Type B pancreatic cell (in vitro differentiated cells): ENCODE measurements at places on chromosomes 4 and X. TPM values are rescaled to one million over a fixed set of nuclear protein-coding genes. Genes with fewer than 3 reads are reported as not detected.

DNA sequence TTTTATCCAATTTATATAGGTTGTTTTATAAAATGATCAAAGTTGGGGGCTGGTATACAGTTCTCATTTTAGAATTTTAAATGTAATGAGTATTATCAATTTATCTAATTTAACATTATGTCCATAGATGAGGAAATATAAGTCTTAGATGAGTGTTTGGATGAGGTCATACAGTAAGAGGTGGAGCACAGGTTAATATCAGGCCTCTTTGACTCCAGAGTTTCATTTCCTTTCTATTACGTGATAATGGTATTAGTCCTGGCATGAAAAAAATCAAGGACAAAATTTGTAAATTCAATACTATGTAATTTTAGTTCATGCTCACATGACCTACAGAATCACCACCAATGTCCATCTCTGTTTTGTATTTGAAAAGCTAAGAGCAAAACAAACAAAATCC, 269.8 kb downstream of the FSTL5 start:
- no peak for DNase-seq

The ADH1C gene
- 9.9 and 21.8 TPM in 2 replicates for total RNA-seq

GRCh38 chr4:102501447-102501696, 213 bp downstream of the NFKB1 start:
- DNase-seq = no peak

DNA sequence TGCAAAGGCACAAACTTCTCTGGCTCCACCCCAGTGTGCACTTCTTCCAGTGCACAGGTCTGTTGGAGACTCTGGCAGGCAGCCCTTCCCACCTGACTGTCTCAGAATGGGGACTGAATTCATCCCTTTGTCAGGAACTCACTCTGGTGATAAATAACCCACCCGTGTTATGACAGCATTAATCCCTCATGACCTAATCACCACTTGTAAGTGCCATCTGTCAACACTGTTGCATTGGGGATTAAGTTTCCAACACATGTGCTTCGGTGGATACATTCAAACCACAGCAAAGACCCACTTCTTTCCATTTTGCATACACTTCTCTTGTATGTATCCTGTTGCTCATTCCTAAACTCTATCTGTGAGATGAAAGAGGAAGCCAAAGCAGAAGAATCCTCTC, 1002.9 kb upstream of the IGFBP7 start:
- DNase-seq = no peak

The F9 gene
- total RNA-seq = 0.24 and 0.36 TPM in 2 replicates

DNA sequence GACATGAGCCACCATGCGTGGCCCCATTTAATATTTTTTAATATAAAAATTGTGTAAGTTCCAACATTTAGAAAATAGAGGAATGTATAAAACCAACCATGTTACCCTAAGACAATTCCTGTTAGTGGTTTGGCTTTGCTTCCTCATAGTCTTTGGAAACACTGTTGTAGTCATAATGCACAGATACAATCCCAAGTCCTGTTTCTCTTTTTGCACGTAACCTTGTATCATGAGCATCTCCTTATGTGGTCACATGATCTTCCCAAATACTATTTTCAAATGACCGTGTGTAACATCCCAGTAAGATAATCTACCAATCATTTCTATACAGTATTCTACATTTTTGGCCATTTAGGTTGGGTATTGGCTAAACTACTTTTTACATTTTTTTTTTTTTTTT, 13.9 kb upstream of the RHOH start:
- DNase-seq = no peak

- DNase-seq = peak; percentile 62
Observed at GRCh38 chr4:8708401-8709021, 115.9 kb downstream of the CPZ start.

The IL13RA1 gene
- total RNA-seq = 21.6 and 27.5 TPM in 2 replicates

DNA sequence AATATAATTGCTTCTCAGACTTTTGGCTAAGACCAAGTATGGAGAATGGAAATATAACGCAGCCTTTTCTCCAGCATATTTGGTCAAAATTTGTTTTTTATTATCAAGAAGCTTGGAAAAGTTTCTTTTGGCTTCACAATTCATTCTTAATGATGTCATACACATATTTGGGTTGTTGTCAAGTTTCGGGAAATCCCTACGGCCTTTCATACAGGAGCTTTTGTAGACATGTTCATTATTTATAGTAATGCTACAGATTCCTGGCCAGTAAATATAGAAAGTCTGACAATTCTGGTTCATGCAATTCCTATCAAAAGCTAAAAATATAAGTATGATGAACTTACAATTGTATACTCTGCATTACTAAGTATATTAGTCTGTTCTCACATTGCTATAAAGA, 112.9 kb downstream of the IRF2 start:
- DNase-seq = no peak

- DNase-seq = no peak
Observed at GRCh38 chrX:153669174-153669890, 4.3 kb downstream of the PNCK start.

- DNase-seq = no peak
Observed at GRCh38 chrX:118627084-118627758, 100.2 kb upstream of the IL13RA1 start.

The AP1S2 gene
- total RNA-seq = 51.4 and 87.8 TPM in 2 replicates

The TMPRSS11D gene
- not detected in 2 replicates for total RNA-seq

GRCh38 chr4:114383067-114383466, 215.5 kb upstream of the UGT8 start:
- DNase-seq = no peak

DNA sequence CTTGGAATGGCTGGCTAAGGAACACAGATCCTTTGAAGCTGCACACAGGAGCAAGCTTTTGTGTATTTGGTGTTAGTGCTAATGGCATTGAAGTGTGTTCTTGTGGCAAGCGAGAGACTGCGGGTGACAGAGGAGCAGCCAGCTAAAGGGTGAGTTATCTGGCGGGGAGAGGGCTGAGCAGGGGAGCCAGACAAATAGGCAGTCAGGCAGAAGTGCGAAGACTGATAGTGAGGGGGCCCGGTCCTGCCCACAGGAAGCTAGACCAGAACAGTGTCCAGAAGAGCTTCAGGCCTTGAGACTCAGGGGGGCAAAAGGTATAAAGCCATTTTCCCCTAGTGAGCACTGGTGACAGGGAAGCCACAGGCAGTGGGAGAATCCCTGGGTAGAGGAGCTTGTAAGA, 49.6 kb upstream of the MAMLD1 start:
- no peak for DNase-seq

- no peak for DNase-seq
Observed at GRCh38 chr4:8528713-8529112, 51.5 kb upstream of the GPR78 start.

DNA sequence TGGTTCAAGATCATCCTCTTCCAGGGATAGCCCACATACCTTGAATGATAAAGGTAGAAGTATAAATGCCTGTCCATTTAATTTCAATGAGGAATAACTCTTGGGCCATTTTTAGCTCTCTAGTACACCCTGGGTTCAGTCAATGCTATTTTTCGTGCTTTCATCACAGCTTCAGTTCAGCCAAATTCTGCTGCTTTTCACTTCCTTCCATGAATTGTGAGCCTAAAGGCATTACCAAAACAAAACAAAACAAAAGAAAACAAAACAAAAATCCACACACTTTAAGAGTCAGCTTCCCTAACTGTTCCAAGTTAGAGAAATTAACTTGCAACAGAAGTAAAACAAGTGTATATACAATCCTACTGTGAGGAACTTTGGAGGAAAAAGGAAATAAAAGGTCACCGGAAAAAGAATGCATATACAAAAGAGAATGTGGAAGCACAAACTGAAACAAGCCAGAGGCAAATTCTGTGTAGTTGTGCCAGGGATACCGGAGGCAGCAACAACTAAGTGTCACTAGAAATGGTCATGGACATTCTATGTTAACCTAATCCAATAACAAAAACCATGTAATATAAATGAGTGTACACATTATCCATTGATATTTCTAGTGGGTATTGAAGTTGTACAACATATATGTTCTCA, 423.1 kb downstream of the KCTD8 start:
- no peak for DNase-seq

GRCh38 chr4:129822701-129823100, 726.7 kb downstream of the C4orf33 start:
- no peak for DNase-seq

GRCh38 chrX:2928191-2928582, 952 bp downstream of the ARSD start:
- DNase-seq = peak; percentile 75

The SLC49A3 gene
- 2.5 and 3.3 TPM in 2 replicates for total RNA-seq

DNA sequence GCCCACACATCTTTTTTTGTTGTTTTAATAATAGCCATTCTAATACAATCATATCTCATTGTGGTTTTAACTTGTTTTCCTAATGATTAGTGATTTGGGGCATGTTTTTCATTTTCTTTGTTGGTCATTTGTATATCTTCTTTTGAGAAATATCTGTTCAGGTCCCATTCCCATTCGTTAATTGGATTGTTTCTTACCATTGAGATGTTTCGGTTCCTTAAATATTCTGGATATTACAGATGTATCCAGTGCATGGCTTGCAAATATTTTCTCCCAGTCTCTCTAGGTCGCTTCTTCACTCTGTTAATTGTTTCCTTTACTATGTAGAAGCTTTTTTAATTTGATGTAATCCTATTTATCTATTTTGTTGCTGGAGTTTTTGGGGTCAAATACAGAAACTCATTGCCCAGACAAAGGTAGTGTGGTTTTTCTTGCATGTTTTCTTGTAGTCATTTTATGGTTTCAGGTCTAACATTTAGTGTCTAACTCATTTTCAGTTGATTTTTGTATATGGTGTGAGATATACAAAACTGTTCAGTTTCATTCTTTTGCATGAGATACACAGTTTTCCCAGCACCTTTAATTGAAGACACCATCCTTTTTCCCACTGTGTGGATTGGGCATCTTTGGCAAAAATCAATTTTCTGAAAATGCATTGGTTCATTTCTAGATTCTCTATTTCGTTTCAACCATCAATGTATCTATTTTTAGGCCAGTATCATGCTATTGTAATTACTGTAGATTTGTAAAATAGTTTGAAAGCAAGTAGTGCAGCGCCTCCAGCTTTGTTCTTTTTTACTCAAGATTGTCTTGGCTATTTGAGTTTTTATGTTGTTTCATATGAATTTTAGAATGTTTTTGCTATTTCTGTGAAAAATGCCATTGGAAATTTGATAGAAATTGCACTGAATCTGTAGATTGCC, 195.9 kb downstream of the SCFD2 start:
- DNase-seq = no peak

GRCh38 chrX:73668779-73669178, 105.8 kb downstream of the CHIC1 start:
- DNase-seq = no peak

GRCh38 chr4:123327846-123328429, 68.7 kb upstream of the SPRY1 start:
- DNase-seq = no peak

GRCh38 chr4:160009656-160010493, 907.0 kb downstream of the RAPGEF2 start:
- no peak for DNase-seq

DNA sequence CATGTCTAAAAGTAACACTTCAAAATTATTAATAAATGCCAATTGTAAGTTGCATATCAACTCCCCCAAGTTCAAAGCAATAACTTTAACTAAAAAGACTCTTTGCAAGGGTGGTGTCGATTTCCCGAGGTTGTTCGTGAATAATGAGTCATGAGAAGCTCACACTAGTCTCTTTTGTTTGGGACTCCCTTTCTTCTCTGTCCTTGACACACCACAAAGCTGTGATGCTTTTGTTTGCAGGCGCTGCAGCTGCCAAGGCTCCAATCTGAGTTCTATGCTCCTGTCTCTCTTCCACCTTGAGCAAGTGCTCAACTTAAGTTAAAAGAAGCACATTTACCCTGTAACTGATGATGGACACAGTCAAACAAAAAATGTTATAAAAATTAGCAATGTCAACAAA, 65.9 kb downstream of the FAT1 start:
- no peak for DNase-seq

The BANK1 gene
- total RNA-seq = 1.7 and 2.5 TPM in 2 replicates

GRCh38 chr4:118790544-118790943, 45.4 kb downstream of the SEC24D start:
- no peak for DNase-seq

The PRRG3 gene
- 0.43 and 2.6 TPM in 2 replicates for total RNA-seq

The PHEX gene
- 1.6 and 5.7 TPM in 2 replicates for total RNA-seq

DNA sequence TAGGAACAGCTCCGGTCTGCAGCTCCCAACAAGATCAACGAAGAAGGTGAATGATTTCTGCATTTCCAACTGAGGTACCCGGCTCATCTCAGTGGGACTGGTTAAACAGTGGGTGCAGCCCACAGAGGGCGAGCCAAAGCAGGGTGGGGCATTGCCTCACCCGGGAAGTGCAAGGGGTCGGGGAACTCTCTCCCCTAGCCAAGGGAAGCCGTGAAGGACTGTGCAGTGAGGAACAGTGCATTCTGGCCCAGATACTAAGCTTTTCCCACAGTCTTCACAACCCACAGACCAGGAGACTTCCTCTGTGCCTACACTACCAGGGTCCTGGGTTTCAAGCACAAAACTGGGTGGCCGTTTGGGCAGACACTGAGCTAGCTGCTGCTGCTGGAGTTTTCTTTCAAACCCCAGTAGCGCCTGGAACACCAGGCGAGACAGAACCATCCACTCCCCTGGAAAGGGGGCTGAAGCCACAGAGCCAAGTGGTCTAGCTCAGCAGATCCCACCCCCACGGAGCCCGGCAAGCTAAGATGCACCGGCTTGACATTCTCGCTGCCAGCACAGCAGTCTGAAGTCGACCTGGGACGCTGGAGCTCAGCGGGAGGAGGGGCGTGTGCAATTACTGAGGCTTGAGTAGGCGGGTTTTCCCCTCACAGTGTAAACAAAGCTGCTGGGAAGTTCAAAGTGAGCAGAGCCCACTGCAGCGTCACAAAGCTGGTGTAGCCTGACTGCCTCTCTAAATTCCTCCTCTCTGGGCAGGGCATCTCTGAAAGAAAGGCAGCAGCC, 84.6 kb downstream of the THOC2 start:
- no peak for DNase-seq

DNA sequence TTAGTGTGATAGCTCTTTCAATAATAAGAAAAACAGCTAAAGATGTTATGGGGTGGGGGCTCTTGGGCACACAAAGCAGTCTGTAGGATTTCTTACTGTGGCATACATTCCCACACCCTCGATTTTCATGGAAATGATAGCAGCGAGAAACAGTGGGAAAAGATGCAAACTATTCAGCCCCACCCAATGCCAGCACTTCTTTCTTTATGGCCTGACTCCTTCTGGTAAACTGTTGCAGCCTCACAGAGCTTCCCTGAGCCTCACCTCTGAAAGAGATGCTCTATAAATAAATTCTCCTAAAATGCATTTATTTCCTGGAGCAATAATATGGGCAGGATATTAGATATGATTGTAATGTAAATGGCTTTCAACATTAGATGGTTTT, 910 bp downstream of the ANK2 start:
- no peak for DNase-seq

The PAGE1 gene
- total RNA-seq = not detected in 2 replicates
